ENCODE measurements at places on chromosomes 12 and 14. TPM values are rescaled to one million over a fixed set of nuclear protein-coding genes. Genes with fewer than 3 reads are reported as not detected.
A peak's percentile ranks its signal among the peaks of the same experiment; 100 is the strongest.

DNA sequence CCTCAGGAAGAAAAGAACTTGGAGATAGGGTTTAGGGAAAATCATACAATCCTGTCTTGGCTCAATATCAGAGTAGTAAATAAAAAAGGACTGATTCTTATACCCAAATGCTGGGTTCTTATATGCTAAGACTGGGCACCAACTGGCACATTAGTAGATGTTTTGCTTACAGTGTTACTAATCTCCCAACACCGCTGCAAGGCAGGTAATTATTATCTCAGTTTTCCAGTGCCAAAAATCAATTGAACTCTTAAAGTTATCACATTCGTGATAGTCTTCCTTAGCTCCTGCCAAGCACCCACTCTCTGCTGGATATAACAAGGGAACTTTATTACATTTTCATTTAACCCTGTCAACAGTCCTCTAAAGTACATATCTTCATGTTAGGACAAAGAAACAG is 25.0 kb upstream of the HIGD1C start:
- no peak for DNase-seq
- H3K27me3 ChIP-seq: peaks cover 2% of the 10 kb centered on the region
- H3K27ac ChIP-seq: no peak overlapping the region
- no peaks in the 10 kb centered on the region for H3K36me3 ChIP-seq
- peaks cover 18% of the 10 kb centered on the region for H3K4me1 ChIP-seq

DNA sequence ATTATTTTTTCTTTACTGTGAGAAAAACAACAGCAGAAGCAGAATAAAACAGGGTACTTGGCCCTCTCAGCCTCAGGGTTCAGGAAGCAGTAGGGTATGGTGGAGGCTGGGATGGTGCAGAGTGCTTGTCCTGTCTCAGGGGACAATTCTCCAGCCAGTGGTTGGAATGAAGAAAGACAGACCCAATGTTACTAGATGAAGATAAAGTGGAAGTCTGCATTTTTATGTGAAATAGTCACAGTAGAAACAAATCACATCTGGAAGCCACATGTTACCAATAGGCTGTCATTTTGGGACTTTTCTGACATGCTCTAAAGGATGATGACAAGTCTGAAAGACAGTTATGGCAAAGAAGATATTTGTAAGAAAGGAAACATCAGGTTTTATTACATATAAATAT is 32.3 kb downstream of the PROX2 start:
- H3K4me3 ChIP-seq: no peak overlapping the region
- DNase-seq: no peak
- peaks cover 21% of the 10 kb centered on the region for H3K36me3 ChIP-seq
- no peaks in the 10 kb centered on the region for H3K27me3 ChIP-seq

GRCh38 chr12:123070267-123071081 is 80.4 kb downstream of the PITPNM2 start:
- H3K27ac ChIP-seq: no peak overlapping the region
- H3K27me3 ChIP-seq: no peaks in the 10 kb centered on the region
- no peak overlapping the region for H3K4me3 ChIP-seq
- peaks cover 51% of the 10 kb centered on the region for H3K4me1 ChIP-seq
- DNase-seq: no peak

DNA sequence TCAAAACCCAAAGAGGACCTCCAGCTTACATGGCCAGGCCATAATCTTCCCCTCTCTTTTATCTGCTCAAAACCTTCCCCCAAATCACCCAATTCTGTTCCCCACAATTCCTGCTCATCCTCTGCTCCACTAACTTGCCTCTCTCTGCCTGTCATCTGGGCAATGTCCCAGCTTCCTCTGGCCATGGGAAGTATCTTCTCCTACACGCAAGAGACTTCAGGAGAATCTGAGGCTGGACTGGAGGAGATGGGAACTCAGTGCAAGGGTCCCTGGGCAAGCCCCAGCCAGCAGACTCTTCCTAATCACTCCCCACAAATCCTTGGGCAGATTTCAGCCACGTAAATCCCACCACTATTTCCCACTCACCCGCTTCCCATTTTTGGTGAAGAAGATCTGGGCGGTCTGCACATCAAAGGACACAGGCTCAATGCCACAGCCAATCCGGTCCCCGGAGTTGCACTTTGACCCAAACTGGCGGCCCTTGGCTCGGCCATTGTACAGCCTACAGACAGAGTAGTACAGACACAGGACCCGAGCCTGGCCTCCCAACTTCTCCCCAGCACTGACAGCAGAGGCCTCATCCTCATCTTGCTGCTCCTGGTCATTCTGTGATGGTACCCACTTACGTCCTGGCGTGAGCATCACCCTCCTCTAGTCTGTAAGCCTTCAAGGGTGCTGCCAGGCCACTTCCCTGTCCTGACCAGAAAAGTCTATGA is 4.7 kb downstream of the SPRYD3 start:
- no peak overlapping the region for H3K27ac ChIP-seq
- H3K4me1 ChIP-seq: peaks cover 16% of the 10 kb centered on the region
- peaks cover 27% of the 10 kb centered on the region for H3K36me3 ChIP-seq
- no peaks in the 10 kb centered on the region for H3K27me3 ChIP-seq
- DNase-seq: no peak
- H3K4me3 ChIP-seq: no peak overlapping the region

GRCh38 chr14:77469539-77469938 is 11.6 kb downstream of the AHSA1 start:
- H3K27ac ChIP-seq: no peak overlapping the region
- no peak for DNase-seq
- H3K4me1 ChIP-seq: no peaks in the 10 kb centered on the region
- peaks cover 33% of the 10 kb centered on the region for H3K36me3 ChIP-seq
- no peaks in the 10 kb centered on the region for H3K27me3 ChIP-seq

DNA sequence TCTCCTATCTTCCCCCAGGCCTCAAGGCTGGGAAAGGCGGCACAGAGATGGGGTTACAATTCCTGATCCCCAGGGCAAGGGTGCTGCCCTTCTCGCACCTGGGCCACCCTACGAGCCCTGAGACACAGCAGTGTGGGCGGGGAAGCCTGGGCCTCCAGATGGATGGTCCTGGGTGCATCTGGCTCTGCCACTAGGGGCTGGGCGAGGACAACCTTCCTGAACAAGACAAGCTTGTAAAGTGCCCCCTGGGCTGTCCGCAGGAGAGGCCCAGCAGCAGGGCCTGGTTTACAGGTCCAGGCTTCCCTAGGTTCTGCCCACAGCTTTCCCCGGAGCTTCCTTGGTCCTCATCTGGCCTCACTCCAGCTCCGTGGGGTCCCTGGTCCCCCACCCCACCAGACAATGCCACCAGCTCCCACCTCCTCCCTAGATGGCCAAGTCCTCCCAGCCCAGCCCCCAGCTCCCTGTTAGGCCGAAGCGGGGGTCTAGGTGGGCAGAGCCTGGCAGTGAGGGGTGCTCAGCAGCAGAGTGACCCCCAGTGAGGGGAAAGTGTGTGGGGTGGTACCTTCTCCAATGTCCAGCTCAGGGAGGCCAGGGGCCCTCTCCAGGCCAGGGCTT is 8.9 kb downstream of the ARL6IP4 start:
- peaks cover 13% of the 10 kb centered on the region for H3K4me1 ChIP-seq
- peaks cover 6% of the 10 kb centered on the region for H3K36me3 ChIP-seq
- no peak for DNase-seq
- no peak overlapping the region for H3K4me3 ChIP-seq
- H3K27ac ChIP-seq: no peak overlapping the region

- H3K27me3 ChIP-seq: no peaks in the 10 kb centered on the region
- H3K4me1 ChIP-seq: peaks cover 82% of the 10 kb centered on the region
- H3K27ac ChIP-seq: peak overlapping the region; percentile 69
- peak overlapping the region; percentile 49 for H3K4me3 ChIP-seq
- H3K36me3 ChIP-seq: peaks cover 8% of the 10 kb centered on the region
These were observed 61.7 kb downstream of the FBXO34 start for GRCh38 chr14:55332654-55333570.

GRCh38 chr12:123058481-123058880 is 78.0 kb downstream of the ARL6IP4 start:
- DNase-seq: no peak
- no peaks in the 10 kb centered on the region for H3K36me3 ChIP-seq
- no peaks in the 10 kb centered on the region for H3K27me3 ChIP-seq

- no peaks in the 10 kb centered on the region for H3K27me3 ChIP-seq
- no peak for DNase-seq
- peaks cover 10% of the 10 kb centered on the region for H3K4me1 ChIP-seq
- H3K4me3 ChIP-seq: no peak overlapping the region
These were observed 11.6 kb upstream of the SRSF5 start for GRCh38 chr14:69755296-69755695.

GRCh38 chr14:87712396-87713090 is 280.4 kb downstream of the GALC start:
- no peak overlapping the region for H3K4me3 ChIP-seq
- no peak overlapping the region for H3K27ac ChIP-seq
- H3K36me3 ChIP-seq: no peaks in the 10 kb centered on the region

DNA sequence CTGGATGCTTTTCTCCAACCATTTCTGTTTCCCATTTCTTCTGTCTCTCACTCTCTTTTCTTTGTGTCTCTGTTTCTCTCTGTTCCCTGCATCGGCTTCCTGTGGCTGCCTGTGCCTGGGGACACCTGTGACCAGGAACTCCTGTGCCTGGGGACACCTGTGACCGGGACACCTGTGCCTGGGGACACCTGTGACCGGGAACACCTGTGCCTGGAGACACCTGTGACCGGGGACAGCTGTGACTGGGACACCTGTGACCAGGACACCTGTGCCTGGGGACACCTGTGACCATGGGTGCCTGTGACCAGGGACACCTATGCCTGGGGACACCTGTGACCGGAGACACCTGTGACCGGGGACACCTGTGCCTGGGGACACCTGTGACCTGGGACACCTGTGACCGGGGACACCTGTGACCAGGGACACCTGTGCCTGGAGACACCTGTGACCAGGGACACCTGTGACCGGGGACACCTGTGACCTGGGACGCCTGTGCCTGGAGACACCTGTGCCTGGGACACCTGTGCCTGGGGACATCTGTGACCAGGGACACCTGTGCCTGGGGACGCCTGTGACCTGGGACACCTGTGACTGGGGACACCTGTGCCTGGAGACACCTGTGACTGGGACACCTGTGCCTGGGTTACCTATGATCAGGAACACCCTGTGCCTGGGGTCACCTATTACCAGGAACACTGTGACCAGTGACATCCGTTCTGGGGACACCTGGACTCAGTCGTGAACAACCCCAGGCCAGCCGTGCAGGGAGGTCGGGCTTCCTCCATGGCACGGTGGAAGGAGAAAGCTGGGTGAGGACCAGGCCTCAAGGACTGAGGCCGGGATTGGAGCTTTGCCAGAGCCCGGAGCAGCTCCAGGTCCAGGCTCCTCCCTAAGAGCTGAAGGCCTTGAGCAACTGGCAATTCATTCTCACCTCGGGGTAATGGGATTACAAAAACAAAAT is 23.4 kb upstream of the FBRSL1 start:
- no peak overlapping the region for H3K27ac ChIP-seq
- H3K27me3 ChIP-seq: peaks cover 1% of the 10 kb centered on the region
- no peak for DNase-seq
- H3K4me3 ChIP-seq: no peak overlapping the region

Gene HOXC4
- total RNA-seq: not detected

Gene SALL2
- total RNA-seq: 6.3 TPM

Gene OASL
- 13.9 TPM for total RNA-seq

Gene LIMA1
- 90.4 TPM for total RNA-seq
